ENCODE measurements at places on chromosomes 2 and 18.
A peak's percentile ranks its signal among the peaks of the same experiment; 100 is the strongest.

DNA sequence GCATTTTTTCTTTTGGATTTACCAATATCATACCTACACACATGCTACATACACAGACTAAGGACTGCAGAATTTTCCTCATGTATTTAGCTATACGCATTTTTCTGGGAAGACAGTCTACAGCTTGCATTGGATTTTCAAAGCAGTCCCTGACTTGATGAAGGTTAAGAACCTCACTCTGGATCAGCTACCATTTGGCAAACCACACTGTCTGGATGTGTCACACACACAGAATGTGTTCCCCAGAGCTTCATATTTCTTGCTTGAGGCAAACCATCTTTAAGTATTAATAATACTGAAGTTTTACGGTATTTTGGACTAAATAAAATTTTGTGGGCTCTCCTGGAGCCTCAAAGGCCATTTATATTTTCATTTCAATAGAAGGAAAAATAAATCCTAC is 102.3 kb downstream of the TCF4 start:
- peak; percentile 71 for DNase-seq

DNA sequence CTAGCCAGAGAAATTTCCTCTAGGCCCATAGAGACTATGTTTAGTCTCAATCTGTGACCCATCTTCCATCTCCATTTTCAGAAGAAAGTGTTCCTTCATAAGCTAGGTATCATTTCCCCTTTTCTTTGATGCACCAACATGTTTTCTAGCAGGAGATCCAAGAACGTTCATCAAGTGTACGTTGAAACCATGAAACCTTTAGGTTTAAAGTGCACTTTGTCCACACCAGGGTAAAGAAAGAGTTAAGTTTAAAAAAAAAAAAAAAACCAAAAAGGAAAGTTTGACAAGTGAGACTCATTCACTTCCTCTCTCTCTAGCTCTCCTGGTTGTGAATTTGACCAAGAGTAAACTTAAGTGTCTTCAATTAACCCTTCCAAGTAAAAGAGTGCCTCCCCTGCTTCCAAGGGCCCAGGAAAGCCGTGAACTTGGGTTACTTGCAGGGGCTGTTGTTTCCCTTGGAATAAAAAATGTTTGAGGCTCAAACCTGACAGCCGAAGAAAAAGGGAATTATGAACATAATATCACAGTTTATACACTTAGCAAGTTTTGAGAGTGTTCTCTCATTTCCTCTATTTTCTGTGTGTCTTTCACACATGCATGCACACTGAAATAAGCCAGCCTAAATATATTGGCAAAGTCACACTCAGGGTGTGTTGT is 56.7 kb downstream of the LBH start:
- no peak for DNase-seq

DNA sequence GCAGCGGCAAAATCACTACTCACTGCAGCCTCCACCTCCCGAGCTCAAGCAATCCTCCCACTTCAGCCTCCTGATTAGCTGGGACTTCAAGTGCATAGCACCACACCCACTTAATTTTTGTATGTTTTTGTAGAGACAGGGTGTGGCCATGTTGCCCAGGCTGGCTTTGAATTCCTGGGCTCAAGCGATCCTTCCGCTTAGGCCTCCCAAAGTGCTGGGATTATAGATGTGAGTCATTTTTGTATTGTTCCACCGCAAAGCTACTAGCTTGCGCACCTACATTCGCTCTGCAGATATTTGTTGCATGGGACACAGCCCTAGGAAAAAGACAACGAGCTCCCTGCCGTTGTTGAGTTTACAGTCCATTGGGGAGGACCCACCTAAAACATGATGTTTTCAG is 173.5 kb upstream of the AGAP1 start:
- no peak for DNase-seq

DNA sequence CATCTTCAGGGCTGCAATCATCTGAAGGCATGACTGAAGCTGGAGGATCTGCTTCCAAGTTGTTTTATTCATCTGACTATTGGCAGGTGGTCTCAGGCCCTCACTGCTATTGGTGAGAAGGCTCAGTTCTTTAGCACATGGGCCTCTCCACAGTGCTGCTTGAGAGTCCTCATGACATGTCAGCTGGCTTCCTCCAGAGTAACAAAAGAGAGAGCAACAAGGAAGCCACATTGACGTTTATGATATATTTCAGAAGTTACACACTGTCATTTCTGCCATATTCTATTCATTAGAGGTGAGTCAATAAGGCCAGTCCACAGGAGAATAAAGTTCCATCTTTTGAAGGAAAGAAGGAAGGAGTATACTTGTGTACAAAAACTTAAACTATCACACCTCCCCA is 7.9 kb upstream of the SIGLEC15 start:
- no peak for DNase-seq

DNA sequence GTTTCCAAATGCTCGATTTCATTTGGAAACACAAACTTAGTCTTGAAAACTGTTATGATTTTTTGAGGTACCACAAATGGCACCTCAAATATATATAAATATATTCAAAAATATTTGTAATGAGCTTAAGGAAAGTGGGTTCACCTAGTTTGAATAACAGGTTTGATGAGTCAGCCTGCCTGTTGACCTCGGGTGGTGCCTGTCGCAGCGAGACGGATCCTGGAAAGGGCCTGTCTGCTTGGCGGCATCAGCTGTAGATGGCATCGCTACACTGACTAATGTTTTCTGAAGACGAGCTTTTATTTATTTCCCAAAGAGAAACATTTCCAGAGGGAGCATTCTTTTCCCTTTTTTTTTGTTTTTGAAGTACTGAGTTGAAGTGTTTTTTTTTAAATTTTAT is 6.9 kb downstream of the ALLC start:
- DNase-seq = no peak

DNA sequence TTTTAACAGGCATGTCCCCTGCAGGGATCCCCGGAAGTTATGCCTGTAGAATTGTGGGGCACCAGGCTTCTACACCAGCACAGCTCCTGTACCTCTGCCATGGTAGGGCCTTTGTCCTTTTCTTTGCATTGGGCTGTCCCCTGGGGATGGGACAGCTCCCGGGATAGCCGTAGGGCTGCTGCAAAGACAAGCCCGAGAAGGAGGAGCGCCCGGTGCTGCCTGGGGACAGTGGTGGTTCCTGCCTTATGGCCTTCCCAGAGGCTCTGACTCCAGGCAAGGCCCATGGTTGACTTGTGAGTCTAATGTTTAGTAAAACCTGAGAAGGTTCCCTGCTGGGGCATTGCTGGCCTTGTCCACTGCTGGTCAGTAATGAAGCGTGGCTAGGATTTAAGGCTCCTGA is 30.9 kb downstream of the TMEM37 start:
- no peak for DNase-seq

- DNase-seq = no peak
Measured at GRCh38 chr18:49167084-49167483, 216.3 kb upstream of the SMAD7 start.

GRCh38 chr2:62857139-62857931 is 151.8 kb downstream of the EHBP1 start:
- no peak for DNase-seq

DNA sequence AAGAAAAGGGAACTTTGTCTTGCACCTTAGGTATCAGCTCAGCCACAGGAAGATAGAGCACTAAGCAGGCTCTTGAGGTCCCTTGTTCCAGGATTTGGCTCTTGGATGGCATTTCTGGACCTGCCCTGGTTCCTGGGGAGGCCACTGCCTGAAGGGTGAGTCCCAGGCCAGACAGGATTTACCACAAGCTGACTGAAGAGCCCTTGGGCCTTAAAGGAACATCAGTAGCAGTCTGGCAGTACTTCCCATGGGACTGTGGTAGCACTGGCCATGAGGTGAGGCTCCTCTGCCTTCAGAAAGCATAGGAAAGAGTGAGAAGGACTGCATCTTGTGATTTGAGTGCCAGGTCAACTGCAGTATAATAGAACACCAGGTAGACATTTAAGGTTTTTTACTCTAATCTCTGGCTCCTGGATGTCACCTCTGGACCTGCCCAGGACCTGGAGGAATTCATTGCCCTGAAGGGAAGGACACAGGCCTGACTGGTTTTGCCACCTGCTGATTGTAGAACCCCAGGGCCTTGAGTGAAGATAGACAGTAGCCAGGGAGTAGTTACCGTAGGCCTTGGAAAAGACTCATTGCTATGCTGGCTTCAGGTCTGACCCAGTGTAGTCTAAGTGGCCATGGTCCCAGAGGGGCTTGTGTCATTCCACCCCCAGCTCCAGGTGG is 154.4 kb upstream of the CREB1 start:
- DNase-seq = no peak

GRCh38 chr2:117832905-117833613 is 18.6 kb downstream of the DDX18 start:
- DNase-seq = no peak

- DNase-seq = no peak
Measured at GRCh38 chr2:129499747-129500146, 479.7 kb upstream of the RAB6C start.

- DNase-seq = no peak
Measured at GRCh38 chr2:133500917-133501316, 67.3 kb downstream of the NCKAP5 start.

- DNase-seq = no peak
Measured at GRCh38 chr2:234725528-234726264, 226.1 kb upstream of the SH3BP4 start.

GRCh38 chr2:174630107-174630506 is 32.5 kb upstream of the WIPF1 start:
- no peak for DNase-seq

DNA sequence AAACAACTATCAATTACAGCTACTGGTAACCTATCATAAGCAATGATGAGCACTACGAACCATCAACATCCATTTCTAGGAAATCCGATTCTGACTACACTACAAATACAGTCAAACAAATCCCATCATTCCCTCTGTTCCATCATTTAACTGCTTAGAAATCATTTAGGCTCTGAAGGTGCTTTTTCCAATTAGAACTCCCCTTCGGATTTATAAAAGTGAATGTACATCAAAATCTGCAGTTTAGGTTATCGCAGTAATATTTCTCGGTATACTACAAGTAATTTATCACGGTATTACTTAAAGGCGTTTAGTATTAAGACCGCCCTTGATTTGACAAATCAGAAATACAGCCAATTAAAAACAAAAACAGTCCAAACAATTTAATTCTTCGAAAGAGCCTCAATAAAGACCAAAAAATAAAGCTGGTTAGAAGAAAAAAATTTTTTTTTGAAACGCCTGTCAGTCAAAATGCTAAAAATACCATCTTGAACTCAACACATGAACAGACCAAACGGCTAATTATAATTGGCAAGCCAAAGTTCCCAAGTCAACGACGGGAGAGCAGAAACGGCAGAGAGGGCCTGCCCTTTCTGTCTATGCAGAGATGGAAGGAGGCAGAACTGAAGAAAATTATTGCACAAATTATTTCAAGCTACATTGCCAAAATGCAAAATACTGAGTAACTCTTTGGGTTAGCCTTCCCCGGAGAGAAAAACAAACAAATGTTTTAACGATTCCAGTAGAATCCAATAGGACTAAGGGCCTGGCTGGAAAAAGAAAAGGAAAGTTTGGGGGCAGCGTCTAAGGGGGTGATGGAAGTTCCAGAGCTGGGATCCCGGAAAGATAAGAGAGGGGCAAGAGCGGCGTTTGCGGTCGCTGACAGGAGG is 1.2 kb downstream of the VPS54 start:
- no peak for DNase-seq

DNA sequence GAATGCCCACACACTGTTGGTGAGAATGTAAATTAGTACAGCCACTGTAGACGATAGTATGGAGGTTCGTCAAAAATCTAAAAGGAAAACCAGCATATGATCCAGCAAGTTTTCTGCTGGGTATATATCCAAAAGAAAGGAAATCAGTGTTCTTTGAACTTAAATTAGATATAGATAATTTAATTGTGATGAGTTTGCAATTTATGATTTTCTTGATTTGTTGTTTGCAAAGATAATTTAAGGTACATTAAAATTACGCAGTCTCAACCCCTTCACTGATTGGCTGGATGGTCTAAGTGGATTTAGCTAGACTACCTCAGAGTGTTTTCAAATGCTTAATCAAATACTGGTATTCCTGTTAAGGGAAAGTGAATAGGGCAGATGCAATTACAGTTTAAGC is 302.2 kb downstream of the GALNT13 start:
- DNase-seq = no peak

DNA sequence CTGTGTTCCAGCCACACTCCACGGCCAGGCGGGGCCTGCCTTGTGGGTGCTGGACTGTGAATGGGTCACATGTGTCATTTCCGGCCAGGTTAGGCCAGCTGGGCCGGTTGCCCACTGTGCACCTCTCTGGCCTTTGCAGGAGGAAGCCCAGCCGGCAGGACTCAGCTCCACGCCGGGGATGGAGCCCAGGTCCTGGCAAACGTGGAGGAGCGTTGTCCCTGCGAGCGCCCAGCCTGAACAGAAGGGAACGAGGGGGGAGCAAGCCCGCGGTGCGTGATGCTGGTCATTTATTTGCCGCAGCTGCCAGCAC is 152.9 kb downstream of the PXDN start:
- DNase-seq = no peak

DNA sequence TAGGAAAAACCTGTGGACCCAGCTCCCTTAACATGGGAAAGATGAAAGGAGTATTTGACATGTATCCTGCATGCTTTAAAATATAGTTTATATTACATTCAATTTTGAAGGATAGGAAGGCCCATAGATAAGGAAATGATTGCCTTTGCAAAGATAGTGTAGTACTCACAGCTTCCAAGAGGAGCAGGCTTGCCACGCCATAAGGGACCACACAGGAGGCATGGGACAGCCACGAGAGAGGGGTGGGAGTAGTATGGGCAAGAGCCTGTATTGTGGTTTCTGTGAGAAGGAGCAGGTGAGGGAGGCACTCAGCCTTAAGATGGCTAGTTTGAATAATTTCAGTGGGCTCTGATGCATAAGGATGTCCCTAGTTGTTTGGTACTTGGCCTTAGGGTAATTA is 740.3 kb downstream of the SATB2 start:
- no peak for DNase-seq

DNA sequence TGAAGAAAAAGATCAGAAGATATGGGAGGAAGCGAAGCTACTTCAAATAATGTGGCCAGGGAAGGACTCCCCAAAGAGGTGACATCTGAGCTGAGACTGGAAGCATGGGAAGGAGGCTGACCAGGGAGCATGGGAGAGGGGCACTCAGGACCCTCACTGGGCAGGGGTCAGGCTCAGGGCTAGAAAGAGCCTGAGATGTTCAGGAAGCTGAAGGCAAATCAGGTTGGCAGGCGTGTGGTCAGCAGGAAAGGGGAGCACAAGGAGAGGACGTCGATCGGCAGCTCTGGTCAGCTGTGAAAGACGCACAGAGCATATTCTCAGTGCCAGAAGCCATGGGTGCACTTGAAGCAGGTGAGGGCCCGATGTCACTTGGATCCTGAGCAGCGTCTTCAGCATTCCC is 38.2 kb upstream of the KLHL29 start:
- no peak for DNase-seq

DNA sequence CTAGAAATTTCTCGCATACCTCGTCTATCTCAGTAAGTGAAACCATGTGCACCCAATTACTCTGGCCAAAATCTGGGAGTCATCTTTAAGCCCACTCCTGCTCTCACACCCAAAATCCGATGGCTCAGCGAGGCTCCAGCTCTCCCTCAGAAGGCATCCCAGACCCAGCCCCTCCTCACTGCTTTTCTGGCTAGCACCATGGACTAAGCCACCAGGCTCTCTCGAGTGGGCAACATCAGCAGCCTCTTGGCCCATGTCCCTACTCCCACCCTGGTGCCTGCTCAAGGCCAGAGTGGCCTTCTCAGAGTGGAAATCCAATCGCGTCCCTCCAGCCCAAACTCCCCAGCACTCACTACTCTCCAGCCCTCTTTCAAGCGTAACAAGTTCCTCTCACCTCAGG is 27.2 kb downstream of the TNS1 start:
- DNase-seq = no peak

Data from skeletal muscle cell (primary cell).